Fibroblast of skin of back (primary cell): ENCODE measurements at places on chromosomes 3 and 15.

GRCh38 chr3:139378587-139379241, 10.7 kb downstream of the COPB2 start:
- no peak for DNase-seq

- no peak for DNase-seq
Measured at GRCh38 chr3:18489939-18490338, 64.8 kb upstream of the SATB1 start.

- no peak for DNase-seq
Measured at GRCh38 chr3:5262507-5262906, 75.0 kb downstream of the EDEM1 start.

GRCh38 chr3:71110385-71111222, 472.9 kb downstream of the FOXP1 start:
- DNase-seq, result no peak

DNA sequence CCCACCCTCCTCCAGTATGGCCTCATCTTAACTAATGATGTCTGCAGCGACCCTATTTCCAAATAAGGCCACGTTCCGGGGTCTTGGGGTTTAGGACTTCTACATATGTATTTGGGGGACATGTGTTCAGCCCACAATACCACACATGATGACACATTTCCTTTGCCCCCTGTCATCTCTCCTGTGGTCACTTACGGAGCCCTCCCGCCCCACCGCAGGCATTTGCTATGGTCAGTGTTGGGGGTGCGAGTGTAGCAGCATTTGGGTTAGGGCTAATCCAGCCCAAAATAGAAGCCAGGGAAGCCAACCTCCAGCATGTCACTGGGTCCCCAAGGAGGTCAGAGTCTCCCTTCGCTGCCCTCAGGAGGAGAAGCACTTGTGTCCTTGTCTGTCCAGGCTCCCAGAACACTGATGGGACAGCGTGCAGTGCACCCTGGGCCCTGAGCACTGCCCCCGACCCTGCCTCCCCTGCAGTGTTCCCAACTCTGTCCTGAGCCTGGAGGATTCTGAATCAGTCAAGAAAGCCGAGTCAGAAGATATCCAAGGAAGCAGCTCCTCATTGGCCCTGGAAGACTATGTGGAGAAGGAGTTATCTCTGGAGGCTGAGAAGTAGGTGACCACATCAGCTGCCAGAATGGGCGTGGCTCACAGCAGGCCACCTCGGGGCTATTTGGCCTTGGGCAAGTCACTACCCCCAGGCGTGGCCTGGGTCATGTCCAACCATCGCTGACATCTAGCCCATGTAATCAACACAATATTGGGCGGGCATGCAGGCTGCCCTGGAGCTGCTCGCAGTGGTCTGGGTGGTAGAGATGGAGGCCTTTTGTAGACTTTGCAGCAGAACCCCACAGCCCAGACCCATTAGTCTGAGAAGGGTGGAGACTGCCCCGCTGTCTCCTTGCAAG, 46.9 kb upstream of the FGD5 start:
- no peak for DNase-seq

GRCh38 chr15:88881775-88882174, 13.6 kb downstream of the HAPLN3 start:
- DNase-seq, result peak; percentile 94

DNA sequence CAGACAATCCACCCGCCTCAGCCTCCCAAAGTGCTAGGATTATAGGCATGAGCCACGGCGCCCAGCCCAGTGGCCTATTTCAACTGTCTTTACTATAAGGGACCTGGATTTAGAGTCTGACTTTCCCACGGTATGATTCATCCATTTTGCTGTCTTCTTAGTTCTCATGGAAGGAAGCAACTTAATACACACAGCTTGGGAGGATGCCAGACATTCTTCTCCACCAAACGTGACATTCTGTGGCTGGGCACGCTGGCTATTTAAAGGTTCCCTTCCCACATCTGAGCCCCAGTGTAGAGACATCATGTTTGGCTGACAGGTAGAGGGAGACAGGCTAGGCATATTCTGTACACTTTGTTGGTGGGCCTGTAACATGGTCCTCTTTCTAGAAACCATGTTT, 26.2 kb downstream of the FAM43A start:
- peak; percentile 99 for DNase-seq

- DNase-seq, result no peak
Measured at GRCh38 chr3:190973771-190974170, 111.3 kb upstream of the GMNC start.

- no peak for DNase-seq
Measured at GRCh38 chr3:159139326-159139725, 337.5 kb downstream of the MFSD1 start.

DNA sequence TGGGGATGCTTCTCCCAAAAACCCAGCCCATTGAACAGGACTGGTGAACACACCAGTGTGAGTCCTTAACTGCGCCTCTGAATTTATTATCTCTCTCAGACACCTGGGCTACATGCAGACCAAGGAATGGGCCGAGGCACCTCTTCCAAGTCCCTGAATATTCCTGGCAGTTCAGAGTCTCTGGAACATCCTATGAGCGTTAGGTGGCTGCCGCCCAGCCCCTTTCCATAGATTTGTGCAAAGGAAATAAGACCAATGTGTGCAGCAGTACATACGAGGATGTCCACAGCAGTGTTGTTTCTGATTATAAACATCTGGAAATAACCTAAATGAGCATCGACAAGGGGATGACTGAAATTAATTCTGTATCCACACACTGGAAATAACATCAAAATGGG, 104.9 kb upstream of the RPL32 start:
- no peak for DNase-seq

DNA sequence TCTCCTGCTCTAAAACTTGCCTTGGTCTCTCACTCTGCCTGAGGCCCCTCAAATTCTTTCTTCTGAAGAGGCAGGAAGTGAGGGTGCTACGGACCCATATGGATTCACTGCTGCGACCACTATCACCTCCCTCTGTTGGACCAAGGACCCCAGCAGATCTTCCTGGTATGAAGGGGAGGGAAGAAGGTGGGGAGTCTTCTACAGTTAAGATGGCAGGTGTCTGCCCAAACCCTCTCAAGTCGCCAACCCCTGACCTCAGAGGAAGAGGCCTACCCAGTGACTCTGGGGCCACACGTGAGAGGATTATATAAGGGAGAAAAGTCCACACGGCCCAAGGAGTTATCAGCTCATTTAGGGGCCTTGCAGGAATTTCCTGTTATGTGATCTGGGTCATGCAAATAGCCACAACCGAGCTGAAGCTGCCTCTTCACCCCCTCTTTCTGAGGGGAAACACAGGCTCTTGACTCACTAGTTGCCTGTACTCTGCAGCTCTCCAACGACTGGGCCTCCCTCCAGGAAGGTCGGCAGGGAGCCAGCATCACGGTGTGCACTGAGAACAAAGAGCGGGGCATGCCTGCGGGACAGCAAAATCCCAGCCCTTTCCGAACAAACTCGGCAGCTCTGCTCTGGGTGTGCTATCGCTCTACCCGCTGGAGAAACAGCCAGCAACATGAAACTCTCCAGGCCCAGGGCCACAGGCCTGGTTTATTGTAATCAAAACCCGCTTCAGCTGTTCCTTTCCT, 116.0 kb downstream of the XXYLT1 start:
- peak; percentile 83 for DNase-seq

GRCh38 chr3:5144316-5144994, 22.4 kb downstream of the ARL8B start:
- DNase-seq, result no peak

- DNase-seq, result no peak
Measured at GRCh38 chr3:18092726-18093125, 332.4 kb downstream of the SATB1 start.

- DNase-seq, result no peak
Measured at GRCh38 chr3:78848392-78849288, 919.2 kb downstream of the ROBO1 start.

DNA sequence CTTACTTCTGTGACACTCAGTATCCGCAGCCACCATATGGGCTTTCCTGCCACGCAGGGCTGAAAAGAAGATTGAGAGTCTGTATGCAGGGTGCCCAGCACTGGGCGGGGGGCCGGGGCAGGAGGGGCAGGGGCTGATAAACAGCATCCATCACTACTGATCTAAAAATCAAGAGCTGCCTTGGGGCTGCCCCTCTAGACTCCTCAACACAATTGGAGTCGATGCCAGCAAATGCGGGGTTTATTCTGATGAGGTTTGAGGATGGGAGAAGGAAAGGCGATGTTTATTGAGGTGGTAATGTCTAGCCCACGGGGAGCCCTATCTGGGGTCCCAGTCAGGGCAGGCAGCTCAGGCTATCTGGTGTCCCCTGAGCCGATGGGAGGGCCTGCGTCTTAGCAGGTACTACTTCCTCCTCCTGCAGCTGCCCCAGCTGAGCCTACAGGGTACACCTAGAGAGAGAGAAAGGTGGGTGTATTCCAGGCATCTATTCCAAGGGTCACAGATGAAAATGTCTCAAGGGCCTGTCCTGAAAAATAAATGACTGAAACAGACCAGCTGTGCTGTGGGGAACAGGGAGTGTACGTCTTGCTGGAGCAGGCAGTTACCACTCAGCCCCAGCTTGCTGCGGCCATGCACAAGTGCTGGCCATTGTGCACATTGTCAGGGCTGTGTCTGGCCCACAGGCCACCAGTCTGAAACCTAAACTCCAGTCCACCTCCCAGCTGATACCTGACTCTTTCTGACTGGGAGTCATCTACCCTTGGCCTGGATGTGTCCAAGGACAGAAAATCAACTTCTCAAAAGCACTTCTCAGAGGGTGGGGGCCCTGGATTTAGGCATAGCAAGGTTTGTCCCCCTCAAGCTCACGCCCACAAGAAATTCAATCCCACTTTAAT, 19.5 kb downstream of the ISG20 start:
- DNase-seq, result no peak

- DNase-seq, result no peak
Measured at GRCh38 chr15:50042775-50043174, 76.3 kb downstream of the ATP8B4 start.

GRCh38 chr15:89117790-89118189, 29.5 kb downstream of the ABHD2 start:
- DNase-seq, result no peak

DNA sequence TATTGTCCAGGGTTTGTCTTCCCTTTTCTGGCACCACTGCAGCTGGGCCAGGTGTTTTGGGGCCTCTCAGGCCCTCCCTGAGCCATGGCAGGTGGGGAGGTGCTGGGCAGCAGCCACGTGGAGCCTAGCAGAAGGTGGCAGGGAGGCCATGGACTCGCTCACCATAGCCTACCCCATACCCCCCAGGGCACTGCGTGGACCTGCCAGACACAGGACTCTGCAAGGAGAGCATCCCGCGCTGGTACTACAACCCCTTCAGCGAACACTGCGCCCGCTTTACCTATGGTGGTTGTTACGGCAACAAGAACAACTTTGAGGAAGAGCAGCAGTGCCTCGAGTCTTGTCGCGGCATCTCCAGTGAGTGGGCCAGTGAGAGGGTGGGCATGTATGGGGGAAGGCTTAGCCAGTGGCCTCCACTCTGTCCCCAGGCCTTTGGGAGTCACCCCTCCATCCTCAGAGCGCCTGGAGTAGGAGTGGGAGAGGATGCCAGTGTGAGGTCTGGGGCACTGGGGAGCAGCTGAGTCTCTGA, 11.9 kb downstream of the SPINT1 start:
- DNase-seq, result no peak

- DNase-seq, result peak; percentile 52
Measured at GRCh38 chr3:197029511-197030167, at the start of gene MELTF. TSS of gene MELTF (minus strand) at chr3:197029817. CDS start at chr3:197029702, 115 bp downstream.

GRCh38 chr3:158522221-158523136, 48.5 kb upstream of the MLF1 start:
- peak; percentile 22 for DNase-seq

DNA sequence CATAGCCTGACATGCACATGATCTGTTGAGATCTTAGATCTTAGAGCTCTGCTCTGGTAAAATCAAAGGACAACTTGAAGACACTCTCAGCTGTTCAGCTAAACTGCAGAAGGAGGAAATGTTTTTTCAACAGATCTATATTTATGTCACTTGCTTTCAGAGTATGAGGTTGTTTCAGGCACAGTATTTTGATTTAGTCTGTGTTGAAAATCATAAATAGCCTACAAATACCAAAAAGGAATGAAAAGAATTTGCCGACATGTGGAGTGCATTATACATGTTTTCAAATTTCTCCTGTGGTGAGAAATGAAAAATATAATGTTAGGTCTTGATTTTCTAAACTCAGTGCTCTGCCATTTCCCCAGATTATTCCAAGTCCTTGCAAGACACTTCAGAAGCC, 1118.4 kb downstream of the TBL1XR1 start:
- DNase-seq, result peak; percentile 74

DNA sequence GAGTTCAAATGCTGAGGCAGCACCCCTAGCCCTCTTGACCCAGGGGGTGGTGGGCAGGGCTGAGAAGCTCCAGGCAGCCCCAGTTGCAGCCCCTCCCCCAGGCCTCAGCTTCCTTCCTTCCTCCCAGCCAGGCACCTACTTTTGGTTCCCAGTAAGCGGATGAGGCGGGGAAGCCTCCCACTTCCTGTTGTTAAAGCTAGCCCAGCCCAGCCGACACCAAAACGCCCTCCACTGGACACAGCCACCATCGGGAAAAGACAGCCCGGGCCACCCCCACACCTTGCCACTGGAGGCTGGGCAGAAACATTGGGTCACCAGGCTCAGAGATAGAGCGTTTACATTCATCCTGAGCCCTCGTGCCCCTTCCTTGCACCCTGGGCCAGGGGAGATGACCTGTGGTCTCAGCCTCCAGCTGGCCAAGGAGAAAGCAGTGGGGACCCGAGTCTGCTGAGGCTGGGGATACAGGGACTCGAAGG, 3.5 kb downstream of the DUSP7 start:
- peak; percentile 86 for DNase-seq

- no peak for DNase-seq
Measured at GRCh38 chr3:44643024-44643423, 5.5 kb upstream of the ZNF35 start.

DNA sequence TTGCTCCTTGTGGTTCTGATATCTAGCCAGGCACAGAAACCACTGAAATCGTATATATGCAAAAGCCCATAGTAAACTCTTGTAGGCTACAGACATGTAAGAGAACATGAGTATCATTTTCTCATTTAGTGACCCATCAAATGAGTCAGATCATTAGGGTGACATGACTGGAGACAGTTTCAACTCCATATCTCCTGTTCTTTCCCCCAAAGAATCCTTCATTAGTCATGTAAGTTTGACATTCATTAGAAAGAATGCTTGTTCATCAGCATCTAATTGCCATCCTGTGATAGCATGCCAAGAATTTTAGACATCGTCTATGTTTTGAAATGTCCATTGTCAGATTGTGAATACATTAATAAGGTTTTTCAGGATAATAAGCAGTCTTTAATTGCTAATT, 264.9 kb upstream of the TPM1 start:
- DNase-seq, result peak; percentile 61

GRCh38 chr3:191961022-191961421, 500.1 kb downstream of the PYDC2 start:
- DNase-seq, result no peak
